ENCODE measurements at places on chromosomes 2 and 18. TPM values are rescaled to one million over a fixed set of nuclear protein-coding genes. Genes with fewer than 3 reads are reported as not detected.

DNA sequence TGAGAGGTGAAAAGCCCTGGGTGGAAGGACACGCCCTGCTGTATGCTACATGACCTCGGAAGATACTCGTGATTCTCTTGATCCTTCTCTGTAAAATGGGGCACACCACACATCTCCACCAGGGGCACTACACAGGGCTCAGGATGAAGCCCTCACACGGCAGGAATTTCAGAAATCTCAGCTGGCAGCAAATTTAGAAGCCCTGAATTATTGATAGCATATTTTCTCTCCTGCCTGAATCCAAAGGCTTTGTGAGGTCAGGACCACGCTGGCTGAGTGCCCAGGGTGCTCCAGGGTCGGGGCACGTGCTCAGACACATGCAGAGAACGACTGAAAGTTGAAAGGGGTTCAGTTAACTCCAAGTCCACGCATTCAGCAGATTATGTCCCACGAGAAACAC, 42.1 kb upstream of the GALR1 start:
- no peak for DNase-seq

DNA sequence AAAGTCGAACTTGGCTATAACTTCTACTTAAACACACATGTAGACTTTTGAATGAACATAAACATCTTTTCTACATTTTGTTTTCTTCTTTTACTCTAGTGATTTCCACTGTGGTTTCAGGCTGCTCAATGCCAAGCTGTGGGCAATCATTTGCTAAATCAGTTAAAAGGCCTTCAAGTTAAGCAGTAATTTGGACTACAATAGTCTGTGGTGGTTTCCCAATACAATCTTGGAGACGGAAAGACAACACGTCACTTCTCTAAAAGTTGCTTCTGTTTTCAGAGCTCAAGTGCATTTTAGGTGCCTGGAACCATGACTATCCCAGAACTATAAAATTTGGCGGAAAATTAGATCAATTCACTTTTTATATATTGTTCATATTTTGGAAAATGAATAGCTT, 69.4 kb downstream of the TXNL1 start:
- DNase-seq: no peak

The TTR gene
- not detected for total RNA-seq

- no peak for DNase-seq
Measured at GRCh38 chr2:236862961-236863728, 222.5 kb upstream of the COPS8 start.

DNA sequence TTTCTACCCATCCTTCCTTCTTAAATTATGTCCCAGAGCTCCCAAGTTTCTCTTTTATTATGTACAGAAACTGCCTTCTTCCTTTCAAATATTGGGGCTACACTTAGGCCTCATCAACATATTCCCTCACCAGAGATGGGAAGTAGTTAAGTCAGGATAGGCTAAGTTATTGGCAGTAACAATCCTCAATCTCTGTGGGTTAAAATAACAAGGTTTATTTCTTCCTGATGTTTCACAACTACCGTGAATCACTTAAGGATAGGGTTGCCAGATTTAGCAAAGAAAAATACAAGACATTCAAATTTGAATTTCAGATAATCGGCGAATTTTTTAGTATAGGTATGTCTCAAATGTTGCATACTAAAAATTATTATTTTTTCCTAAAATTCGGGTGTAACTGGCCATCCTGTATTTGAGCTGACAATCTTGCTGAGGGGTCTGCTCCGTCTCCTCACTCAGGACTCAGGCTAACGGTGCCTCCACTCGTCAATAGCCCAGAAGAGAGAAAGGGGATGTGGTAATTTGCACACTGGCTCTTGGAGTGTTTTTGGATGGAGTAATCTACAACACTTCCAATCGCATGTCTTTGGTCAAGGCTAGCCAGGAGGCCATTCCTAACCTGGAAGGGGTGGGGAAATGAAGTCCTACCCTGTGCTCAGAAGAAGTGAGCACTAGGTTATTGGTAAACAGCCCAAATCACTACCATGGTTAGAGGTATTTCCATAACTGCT, 91.7 kb downstream of the ACTR3 start:
- no peak for DNase-seq

GRCh38 chr2:30261695-30262211, 30.4 kb downstream of the LBH start:
- no peak for DNase-seq

The UNC80 gene
- not detected for total RNA-seq

DNA sequence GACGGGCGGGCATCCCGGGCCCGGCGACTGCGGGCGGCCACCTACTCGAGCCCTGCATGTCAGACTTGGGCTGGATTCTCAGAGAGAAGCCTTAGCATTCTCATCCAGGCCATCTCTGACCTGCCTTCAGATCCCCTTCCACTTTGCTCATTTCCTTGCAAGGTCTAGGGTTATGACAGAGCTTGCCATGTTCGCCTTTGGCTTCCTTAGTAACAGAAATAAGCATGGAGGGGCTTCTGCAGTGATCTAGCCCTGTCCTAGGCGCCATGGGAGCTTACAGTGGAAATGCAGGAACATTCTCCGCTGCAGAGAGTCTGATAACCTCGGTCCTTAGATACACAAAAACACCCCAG, 632 bp upstream of the ACVR1 start:
- no peak for DNase-seq

DNA sequence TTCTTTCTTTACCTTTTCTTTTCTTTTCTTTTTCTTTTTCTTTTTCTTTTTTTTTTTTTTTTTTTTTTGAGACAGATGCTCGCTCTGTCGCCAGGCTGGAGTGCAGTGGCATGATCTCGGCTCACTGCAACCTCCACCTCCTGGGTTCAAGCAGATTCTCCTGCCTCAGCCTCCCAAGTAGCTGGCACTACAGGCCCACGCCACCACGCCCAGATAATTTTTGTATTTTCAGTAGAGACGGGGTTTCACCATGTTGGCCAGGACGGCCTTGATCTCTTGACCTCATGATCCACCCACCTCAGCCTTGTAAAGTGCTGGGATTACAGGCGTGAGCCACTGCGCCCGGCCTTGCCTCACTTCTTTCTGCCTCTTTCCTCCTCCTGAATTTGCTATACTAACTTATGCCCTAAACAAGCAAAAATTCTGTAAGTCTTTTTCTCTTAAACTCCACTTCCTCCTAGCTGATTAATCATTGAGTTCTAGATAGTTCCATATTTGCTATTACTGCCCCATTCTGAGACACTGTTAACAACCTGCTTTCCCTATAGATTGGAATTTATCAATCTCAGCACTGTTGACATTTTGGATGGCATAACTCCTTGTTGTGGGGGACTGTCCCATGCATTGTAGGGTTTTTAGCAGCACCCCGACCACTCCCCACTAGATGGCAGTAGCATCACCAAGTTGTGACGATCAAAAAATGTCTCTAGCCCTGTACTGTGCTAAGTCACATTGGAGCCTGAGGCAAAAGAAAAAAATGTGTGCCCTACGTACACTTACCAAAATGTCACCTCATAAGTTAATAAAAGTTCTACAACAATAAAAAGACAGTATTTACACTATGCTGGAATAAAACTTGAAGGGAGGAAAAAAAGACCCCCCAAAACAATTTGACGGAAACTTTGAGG, 16.4 kb upstream of the THADA start:
- DNase-seq: peak; percentile 77

DNA sequence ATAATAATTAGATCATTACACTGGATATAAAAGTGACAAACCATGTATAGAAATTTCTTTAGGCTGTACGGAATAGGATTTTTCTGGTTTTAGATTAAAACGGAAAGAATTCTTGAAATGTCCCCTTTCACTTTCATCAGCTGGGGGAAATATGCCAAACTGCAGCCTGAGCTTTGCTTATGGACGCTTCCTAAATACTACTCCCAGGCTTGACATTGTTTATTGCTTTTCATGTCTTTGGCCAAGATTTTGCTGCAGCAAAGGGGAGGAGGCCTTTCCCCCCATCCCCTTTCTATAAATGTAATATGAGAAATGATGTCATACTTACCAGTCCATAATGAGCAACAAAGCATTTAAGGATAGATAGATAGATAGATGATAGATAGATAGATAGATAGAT, 158.4 kb downstream of the MAP2 start:
- no peak for DNase-seq

- no peak for DNase-seq
Measured at GRCh38 chr2:14219306-14219705, 413.2 kb upstream of the LRATD1 start.

DNA sequence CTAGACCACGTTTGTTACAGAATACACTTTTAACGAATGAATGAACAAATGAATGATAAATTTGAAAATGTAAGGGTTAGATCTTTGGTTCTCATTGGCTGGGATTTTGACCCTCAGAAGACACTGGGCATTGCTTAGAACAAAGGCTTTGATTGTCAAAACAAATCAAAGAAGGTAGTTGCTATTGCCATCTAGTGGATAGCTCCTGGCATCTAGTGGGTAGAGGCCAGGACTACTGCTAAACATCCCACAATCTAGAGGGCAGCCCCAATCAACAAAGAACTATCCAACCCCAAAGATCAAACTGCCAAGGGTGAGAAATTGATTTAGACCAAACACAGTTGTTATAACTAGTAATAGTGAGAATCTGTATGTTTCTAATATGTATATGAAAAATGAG, 552.3 kb downstream of the KCNJ3 start:
- DNase-seq: no peak

DNA sequence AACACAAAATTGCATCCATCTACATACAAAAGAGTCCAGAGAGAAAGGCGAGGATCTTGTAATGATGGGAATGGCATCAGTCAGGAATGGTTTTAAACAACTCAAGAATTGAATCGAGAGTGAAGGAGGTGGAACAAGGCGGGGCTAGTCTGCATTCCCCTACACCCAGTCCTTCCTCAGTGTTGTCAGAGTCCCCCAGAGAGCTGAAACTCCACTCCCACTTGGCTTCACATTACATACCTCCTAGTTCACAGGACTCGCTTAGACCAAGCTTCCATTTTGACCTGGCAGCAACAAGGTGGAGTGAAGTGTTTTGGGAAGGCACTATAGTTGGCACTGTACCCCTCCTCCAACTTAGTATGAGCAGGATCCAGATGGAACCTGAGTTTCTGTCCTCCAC, 1273.5 kb upstream of the CRIM1 start:
- DNase-seq: no peak

GRCh38 chr2:157929871-157930667, 53.9 kb upstream of the ACVR1 start:
- DNase-seq: no peak

DNA sequence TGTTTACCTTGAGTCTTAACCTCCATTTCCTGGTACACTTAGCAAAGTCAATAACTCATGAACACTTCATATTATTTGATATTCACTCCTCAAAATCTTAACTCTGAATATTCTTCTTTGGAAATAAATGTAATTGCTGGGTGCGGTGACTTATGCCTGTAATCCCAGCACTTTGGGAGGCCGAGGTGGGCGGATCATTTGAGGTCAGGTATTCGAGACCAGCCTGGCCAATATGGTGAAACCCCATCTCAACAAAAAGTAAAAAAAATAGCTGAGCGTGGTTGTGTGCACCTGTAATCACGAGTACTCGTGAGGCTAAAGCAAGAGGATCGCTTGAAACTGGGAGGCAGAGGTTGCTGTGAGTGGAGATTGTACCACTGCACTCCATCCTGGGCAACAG, 201.3 kb upstream of the DSEL start:
- DNase-seq: no peak

The SOX11 gene
- not detected for total RNA-seq

GRCh38 chr18:74957588-74958224, 251.2 kb downstream of the PTGR3 start:
- no peak for DNase-seq

The OXER1 gene
- total RNA-seq: not detected

The TXNDC2 gene
- total RNA-seq: 0.11 TPM

DNA sequence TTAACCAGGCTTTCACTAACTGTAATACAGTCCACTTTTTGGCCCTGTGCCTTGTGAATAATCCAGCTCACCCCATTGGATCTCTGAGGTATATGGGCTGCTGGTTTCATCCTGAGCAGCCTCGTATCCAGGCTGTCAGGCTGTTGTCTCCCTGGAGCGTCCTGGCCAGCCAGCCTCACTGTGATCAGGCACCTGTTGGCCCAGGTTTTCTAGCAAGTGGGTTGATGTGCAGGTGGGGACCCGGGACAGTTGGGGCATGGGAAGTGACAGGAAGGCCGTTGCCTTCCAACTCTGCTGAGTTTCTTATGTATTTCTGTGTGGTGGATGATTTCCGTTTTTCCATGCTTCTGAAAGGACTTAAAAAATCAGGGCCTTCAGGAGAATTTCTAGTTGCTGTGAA, 132.4 kb downstream of the ACOXL start:
- DNase-seq: no peak

GRCh38 chr18:61949946-61950345, 57.1 kb upstream of the RNF152 start:
- DNase-seq: no peak

The FAM228A gene
- not detected for total RNA-seq

- no peak for DNase-seq
Measured at GRCh38 chr18:63363951-63364350, 3.1 kb downstream of the KDSR start.

DNA sequence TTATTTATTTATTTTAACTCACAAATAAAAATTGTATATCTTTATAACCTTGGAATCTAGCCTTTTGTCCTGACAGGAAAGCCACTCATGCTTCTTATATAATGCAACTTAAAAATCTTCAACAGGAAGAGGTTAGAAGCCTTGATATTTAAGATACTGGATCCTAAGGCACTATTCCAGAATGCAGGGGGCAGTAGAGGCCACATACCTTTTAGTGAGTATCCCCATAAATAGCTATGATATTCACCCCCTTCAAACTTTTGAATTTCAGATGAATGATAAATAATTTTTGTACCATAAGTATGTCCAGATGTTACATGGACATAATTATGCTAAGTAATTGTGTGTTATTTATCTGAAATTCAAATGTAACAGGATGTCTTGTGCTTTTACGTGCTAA, 592.7 kb upstream of the VRK2 start:
- DNase-seq: no peak

The RGPD4 gene
- not detected for total RNA-seq

GRCh38 chr2:46461709-46462171, 17.6 kb upstream of the TMEM247 start:
- DNase-seq: no peak

- no peak for DNase-seq
Measured at GRCh38 chr18:51383711-51384110, 186.2 kb upstream of the MEX3C start.

The EGR4 gene
- not detected for total RNA-seq

DNA sequence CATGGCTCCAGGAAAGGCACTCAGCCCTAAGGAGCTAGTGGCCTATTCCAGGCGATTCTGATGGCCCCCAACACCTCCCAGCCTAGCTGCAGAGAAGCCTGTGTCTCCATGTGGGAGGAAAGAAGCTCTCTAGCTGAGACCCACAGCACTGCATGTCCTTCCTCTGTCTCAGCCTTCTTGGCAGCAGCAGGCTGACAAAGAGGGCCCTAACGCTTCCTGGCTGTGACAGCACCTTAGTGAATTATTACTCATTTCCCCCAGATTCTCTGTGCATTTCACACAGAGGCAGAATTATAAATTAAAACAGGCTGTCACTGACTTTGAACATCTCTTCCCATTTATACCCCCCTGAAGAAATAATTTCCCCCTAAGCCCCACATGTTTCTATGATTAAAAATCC, 206.8 kb downstream of the CLIP4 start:
- no peak for DNase-seq

- DNase-seq: no peak
Measured at GRCh38 chr18:78517328-78517727, 462.3 kb upstream of the SALL3 start.
